NCI-H345 (cell line): ENCODE measurements at places on chromosomes 5 and 9.
A peak's percentile ranks its signal among the peaks of the same experiment; 100 is the strongest.

DNA sequence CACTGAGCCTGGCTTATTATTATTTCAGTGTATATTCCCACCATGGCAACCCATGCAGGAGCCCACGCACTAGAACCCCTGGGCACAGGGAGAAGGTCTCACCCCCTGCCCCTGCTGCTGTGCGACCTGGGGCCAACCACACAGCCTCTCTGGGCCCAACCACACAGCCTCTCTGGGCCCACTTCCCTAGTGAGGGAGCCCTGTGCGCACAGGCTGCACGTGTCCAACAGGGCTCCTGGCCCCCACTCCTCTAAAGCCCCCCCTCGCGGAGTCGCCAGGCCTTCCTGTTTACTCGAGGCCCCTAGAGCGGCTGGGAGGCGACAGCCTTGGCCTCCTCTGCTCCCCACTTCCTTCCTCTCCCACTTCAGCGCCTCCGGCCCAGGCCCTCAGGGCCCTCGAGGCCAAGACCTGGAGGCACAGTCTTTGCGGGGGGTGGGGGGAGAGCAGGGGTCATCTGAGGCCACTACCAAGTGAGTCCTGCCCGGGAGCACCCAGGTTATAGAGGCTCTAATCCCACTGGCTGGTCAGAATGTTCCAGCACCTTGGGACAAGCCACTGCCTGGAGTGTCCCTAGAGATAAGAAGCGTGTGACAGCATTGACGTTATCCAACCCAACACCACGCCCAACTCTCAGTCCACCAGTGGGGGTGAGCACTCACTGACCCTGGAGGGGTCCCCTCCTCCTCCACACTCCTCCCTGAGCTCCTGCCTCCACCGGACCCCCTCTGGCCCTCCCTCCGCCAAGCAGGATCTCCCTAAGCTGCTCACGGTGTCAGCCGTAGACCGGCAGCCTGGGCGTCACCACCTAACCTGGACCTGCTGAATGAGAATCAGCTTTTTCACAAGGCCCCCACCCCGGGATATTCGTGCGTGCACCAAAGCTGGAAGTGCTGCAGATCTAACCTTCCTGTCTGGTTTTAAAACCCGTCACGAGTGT is 7.9 kb upstream of the ENG start:
- DNase-seq: no peak

- DNase-seq: no peak
These were observed 808.9 kb downstream of the CDH12 start for GRCh38 chr5:22044229-22044628.

DNA sequence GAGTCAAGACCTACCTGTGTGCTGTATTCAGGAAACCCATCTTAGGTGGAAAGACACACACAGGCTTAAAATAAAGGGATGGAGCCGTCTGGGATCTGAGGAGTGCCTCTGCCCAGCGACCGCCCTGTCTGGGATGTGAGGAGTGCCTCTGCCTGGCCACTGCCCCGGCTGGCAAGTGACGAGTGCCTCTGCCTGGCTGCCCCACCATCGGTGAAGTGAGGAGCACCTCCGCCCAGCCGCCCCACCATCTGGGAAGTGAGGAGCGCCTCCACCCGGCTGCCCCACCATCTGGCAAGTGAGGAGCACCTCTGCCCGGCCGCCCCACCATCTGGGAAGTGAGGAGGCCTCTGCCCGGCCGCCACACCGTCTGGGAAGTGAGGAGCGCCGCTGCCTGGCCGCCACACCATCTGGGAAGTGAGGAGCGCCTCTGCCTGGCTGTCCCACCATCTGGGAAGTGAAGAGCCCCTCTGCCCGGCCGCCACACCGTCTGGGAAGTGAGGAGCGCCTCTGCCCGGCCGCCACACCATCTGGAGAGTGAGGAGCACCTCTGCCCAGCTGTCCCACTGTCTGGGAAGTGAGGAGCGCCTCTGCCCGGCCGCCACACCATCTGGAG is 33.7 kb downstream of the SAXO1 start:
- no peak for DNase-seq

DNA sequence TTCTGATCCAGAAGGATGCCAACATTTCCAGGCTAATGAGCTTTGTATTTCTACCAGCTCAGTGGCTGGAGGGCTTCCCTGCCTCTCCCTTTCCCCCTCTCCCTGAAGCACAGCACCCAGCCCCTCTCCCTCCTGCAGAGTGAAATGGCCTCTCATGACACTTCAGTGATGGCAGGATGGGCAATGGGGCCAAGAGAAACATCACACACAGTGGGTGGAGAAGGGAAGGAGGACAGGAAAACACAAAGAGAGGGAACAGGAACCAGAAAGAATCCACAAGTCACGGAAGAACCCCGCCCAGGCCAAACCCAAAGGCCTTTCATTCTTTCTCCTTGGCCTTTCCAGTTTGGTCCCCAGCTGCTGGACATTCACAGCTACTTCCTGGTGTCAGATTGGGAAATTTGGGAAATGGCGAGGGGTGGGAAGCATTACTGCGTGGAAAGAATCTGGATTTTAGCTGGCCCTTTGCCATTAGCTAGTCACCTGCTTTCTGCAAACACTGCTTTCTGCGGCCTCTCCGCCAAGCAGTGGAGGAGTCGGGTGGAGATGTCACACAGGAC is 82.6 kb downstream of the GLDC start:
- DNase-seq: no peak

DNA sequence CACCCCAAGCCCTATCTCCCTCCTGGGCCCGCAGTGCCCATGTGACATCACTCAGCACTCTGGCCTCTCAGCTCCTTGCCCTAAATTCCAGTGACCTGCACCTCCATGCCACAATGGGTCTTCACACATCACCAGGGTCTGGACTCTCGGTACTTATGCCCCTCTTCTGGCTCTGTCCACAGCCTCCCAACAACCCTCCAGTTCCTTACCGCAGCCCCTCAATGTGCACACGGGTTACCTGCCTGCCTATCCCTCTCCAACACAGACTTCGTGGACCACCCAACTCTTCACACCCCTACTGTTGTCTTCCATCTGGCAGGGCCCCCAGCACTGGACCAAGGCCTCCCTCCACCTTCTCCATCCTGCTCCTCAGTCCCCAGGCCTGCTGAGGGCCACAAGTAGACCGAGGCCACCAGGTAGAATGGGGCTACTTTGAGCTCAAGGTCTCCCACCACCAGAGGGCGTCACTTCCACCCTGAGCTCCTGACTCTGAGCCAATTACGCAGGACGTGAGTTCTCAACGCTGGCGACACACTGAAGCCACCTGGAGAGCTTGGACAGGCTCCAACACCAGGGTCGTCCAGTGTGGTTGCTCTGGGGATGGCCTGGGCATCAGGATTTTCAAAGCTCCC is 172.1 kb downstream of the GABBR2 start:
- peak; percentile 14 for DNase-seq

DNA sequence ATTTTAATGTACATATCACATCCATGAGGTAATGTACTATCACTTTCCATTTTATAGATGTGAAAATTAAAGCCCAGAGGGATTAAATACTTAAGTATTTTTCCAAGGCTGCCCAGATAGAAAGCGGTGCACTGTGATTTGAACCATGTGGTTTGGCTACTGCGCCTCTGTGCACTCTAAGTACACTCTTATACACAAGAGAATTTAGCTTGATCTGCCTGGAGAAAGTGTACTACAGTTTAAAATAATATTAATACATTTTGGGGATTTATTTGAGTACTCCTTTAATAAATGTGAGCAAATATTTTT is 360.4 kb upstream of the ACTBL2 start:
- DNase-seq: no peak

DNA sequence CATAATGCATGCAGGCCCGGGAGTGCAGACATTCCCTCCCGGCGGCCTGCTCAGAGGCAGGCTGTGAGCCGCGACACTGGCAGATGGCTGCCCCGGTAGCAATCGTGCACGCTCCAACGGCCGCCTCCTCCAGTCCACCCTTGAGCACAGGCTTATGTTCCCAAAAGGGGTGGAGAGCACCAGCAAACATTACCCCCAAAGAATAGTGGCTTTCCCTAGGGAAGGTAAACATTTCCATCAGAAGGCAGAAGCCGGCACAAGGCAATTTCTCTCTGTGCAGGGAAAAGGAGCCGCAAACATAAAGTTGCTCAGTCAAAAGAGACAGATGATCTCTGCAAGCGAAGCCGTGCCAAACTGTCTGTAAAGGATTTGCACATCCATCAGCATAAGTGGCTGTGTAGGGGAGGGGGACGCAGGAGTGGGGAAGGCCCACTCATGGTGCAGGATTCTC is 92.5 kb downstream of the SIL1 start:
- DNase-seq: peak; percentile 91

DNA sequence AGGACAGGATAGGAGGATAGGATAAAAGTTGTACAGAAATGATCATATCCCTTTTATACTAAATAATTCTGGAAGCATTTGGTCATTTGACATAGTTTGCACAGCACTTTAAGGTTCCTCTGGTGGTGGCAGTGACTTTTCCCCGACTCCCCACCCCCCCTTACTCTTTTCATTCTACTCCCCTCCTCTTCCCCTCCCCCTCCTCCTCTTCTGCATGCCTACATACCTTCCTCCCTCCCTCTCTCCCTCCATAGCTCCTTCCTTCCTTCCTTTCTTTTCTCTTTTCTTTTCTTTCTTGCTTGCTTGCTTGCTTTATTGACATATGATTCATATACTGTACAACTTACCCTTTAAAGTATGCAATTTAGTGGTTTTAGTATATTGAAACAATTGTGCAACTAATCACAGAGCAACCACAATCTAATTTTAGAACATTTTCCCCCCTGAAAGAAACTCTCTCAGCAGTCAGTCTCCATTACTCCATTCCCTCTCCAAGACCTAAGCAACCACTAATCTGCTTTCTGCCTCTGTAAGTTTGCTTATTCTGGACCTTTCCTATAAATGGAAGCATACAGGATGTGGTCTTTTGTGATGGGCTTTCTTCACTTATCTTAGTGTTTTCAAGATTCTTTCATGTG is 159.0 kb downstream of the HACD4 start:
- DNase-seq: no peak

- no peak for DNase-seq
These were observed 72.5 kb downstream of the AUH start for GRCh38 chr9:91289244-91289643.

- DNase-seq: no peak
These were observed 15.1 kb downstream of the GPSM1 start for GRCh38 chr9:136342181-136343120.

GRCh38 chr9:129567842-129568559 is 52.9 kb downstream of the C9orf50 start:
- DNase-seq: no peak

DNA sequence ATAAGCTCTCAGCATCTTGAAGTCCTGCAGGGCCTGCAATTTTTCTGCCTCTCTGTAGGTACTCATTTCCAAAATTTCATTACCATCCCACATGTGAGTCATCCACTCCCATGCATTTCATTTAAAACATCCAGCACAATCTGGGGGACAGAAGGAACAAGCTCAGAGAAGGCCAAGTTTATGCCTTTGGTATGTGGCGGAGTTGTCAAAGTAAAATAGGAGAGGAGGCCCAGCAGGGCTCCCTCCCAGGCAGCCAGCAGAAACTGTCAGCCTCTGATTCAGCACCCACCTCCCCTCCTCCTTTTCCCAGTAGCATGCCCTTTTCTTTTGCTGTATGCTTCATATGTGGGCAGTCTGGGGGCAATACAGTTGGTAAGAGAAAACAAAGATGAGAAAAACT is 126.4 kb upstream of the ZNF366 start:
- no peak for DNase-seq

GRCh38 chr9:108645520-108645919 is 210.3 kb downstream of the ACTL7B start:
- DNase-seq: no peak

DNA sequence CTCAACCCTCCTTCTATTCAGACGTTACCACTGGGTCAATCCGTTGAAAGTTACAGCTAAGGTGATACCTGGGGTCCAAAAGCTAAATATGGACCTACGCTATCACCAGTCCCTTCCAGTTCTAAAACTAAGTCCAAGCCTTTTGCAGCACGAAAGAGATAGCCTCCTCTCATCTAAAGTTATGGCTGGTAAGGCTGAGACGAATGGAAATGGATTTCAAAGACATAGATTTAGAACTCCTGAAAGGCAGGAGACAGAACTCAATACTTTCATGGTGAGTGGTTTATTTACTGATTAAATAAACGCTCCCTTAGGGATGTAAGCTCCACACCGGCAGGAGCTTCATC is 751 bp upstream of the RIC1 start:
- DNase-seq: no peak

GRCh38 chr5:131281133-131281867 is 17.4 kb downstream of the CDC42SE2 start:
- no peak for DNase-seq

GRCh38 chr5:104111632-104112031 is 549.0 kb upstream of the NUDT12 start:
- DNase-seq: no peak
